ENCODE measurements at places on chromosomes 11 and 22.

- no peak for DNase-seq
Measured at GRCh38 chr11:84496122-84496521, 1131.0 kb downstream of the DLG2 start.

- DNase-seq, result no peak
Measured at GRCh38 chr11:77347948-77348347, 46.5 kb upstream of the GDPD4 start.

DNA sequence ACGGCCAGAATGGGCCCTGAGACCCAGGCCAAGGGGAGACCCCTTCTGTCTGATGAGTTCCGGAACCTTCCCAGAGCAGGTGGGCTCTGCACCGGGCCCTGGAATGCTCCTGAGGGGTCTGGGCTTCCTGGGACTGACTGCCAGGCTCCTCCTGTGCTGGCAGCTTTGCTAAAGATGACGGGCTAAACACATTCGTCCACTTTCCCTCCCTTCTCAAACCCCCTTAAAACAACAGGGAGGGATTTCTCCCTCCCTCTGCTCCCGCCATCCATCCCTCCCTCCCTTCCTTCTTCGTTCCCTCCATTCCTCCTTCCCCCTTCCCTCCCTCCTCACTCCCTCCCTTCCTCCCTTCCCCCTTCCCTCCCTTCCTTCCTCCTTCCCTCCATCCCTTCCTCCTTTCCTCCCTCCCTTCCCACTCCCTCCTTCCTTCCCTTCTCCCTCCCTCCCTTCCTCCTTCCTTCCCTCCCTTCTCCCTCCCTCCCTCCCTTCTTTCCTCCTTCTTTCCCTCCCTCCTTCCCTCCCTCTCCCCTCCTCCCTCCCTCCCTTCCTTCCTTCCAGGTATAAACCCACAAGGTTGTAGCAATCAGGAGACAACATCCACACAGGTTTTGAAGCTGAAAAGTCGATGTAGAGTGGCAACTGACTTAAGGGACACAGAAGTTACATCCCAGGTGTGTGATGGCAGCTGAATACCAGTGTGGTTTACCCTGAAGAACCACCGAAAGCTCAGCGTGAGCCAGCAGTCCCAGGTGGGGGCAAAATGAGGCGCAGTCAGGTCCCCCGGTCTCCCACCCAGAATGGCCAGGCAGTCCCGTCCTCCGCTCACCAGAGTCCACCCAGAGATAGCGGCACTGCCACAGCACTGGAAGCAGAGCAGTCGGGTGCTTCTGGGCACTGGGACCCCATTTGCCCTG lies 18.8 kb upstream of the MGAT3 start:
- DNase-seq, result no peak

- DNase-seq, result no peak
Measured at GRCh38 chr11:104332110-104332509, 168.2 kb upstream of the PDGFD start.
